ENCODE measurements at places on chromosomes 16 and 17.
A peak's percentile ranks its signal among the peaks of the same experiment; 100 is the strongest.

DNA sequence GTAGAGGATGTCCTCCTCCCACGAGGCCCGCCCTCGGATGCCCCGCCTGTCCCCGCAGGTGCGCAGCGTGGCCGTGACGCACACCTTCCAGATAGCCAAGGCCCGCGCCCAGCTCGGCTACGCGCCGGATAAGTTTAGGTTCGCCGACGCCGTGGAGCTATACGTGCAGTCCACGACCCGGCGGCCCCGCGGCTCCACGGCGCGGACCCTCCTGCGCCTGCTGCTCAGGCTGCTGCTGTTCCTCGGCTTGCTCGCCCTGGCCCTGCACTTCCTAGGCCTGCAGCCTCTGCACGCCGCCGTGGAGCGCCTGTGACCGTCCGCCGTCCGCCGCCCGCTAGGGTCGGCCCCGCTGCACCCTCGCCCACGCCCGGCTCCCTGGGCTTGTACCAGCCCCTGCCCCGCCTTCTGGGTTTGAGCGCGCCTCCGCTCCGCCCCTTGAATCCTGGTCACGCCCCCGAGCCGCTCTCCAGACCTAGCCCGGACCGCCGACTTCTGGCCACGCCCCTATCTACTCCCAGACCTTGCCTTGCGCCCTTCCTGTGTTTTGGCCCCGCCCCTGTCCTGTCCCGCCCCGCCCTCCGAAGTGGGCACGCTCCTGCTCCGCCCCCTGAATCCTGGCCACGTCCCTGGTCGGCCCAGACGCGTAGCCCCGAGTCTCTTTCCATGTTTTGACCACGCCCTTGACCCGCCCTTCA, 15.8 kb upstream of the EEF2K start:
- peak; percentile 100 for DNase-seq

GRCh38 chr17:48498164-48498850, 32.5 kb downstream of the HOXB1 start:
- no peak for DNase-seq

GRCh38 chr16:2437032-2437790, 8.0 kb downstream of the CCNF start:
- DNase-seq, result no peak

GRCh38 chr17:34979153-34979552, 1.2 kb upstream of the LIG3 start:
- no peak for DNase-seq

- DNase-seq, result no peak
Observed at GRCh38 chr16:74626741-74627416, 20.0 kb upstream of the GLG1 start.

DNA sequence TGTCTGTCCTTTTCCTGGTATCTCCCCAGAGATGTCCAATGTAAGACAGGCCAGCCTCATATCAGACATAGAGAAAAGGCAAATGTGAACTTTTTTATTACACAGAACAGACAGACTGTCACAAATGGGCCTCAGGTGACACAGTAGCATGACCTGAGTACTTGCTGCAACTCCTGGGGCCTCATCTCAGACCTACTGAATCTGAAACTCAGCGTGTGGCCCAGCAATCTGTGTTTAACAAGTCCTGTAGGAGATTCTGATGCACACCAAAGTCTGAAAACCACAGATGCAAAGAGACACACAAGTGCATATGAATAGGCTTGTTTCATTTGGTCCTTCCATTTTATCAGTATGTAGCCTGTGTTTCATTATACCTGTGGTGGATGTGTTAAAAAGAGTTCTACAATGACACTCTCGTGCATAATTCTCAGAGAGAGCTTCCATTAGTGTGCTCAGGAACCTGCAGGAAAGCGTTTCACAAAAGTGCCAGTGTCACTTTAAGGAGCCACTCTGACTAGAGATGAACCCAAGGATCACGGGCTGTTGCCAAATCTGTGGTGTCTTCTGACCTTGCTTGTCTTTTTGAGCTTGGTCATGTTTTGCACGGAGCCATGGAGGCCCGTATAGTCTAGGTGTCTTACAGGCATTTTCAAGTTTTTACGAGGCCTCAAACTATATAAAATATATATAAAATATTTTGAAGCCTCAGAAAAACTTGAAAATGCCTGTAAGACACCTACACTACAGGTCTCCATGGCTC, 33.8 kb upstream of the NF1 start:
- DNase-seq, result no peak

GRCh38 chr17:60142872-60143499, 6.8 kb upstream of the CA4 start:
- DNase-seq, result peak; percentile 86

GRCh38 chr17:35023538-35023937, 40.0 kb downstream of the RFFL start:
- DNase-seq, result no peak

DNA sequence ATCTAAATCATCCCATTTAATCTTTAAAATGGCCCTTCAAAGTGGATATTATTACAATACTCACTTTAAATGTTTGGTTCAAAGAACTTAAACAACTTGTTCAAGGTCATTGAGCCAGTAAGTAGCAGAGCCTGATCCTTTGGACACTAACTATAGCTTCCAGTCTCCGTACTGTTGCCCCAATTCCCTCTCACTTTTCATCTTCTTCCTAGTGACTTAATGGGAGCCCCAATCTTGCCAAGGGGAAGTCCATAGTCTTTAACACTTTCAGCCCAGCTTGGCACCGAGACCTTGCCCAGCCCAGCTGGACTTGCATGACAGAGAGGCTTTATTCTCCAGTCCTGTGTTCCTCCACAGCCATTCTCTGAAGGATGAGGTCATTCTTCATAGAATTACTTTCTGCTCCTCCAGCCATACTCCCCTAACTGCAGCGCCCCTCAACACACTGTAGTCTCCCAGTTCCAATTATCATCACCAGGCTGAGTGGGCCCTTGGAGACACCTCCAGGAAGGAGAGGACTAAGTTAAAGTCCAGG, 49.2 kb upstream of the NLK start:
- DNase-seq, result no peak
